H9 (cell line): ENCODE measurements at places on chromosomes 2 and 18. TPM values are rescaled to one million over a fixed set of nuclear protein-coding genes. Genes with fewer than 3 reads are reported as not detected.

The PKDCC gene
- 134 and 135 TPM in 2 replicates for total RNA-seq

The FAHD2B gene
- 34.5 and 36.9 TPM in 2 replicates for total RNA-seq

The STARD6 gene
- not detected in 2 replicates for total RNA-seq

The MC4R gene
- not detected in 2 replicates for total RNA-seq

The SKA1 gene
- 20.2 and 20.6 TPM in 2 replicates for total RNA-seq
